ENCODE measurements at places on chromosomes 2 and 18.

GRCh38 chr18:3874125-3874524 is 424.2 kb downstream of the TGIF1 start:
- no peak for DNase-seq

- no peak for DNase-seq
Measured at GRCh38 chr2:142665241-142665640, 212.2 kb upstream of the KYNU start.

DNA sequence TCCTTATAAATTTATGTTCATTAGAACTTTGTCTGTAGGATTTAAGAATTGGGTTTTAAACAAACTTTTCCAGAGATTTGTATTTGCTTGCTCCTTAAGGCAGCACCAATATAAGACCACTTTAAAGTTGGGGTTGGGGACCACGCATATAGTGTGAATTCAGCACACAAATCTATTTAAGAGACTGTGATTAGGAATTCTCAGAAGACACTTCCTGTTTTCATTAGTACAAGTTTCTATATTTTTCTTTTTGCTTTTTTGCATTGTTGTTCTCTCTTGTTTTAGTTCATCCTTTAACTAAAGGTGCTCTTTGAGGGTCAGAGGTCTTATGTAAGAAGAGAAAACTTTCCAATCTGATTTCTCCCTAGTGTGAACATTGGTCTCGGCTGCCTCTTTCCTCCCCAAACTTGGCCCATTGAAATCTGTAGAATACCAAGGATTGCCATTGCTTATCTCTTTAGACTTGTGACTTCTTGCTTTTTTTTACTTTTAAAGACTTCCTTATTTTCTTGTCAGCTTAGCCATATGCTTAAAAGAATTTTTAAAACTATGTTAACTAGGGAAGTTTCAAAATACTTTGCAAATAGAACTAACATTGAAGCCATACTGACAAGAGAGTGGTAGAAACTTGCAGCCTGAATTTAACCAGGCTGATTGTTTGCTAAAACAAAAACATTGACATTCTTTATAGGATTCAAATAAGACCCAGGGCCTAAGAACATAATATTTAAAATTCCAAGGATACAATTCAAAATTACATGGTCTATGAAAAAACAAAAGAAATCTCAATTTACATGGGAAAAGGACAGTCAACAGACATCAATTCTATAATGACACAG is 264.1 kb upstream of the FN1 start:
- no peak for DNase-seq

DNA sequence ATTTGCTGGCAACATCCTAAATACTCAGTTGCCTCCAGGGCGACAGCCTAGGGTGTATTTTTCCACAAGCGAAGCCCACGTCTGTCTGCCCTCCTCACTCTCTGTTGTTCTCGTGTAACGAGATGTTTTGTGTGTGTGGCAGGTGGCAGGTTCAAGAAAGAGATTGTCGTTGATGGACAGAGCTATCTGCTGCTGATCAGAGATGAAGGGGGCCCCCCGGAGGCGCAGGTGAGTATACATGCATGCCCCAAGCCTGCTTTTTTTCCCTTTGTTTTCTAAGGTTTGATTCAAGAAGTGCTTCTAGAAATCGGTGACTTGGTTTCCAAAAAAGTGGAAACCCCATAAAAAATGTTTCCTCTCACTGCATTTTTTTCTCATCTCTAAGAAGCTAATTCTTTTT is 247.0 kb downstream of the AGAP1 start:
- DNase-seq = no peak
